ENCODE measurements at places on chromosomes 6 and 20.

- no peak for DNase-seq
Observed at GRCh38 chr6:163327165-163327880, 87.2 kb upstream of the QKI start.

GRCh38 chr20:38139156-38139912, 25.7 kb downstream of the TGM2 start:
- DNase-seq, result no peak

- DNase-seq, result no peak
Observed at GRCh38 chr6:135658481-135658880, 160.9 kb upstream of the AHI1 start.

- DNase-seq, result no peak
Observed at GRCh38 chr6:42339991-42340401, 111.7 kb downstream of the TRERF1 start.

DNA sequence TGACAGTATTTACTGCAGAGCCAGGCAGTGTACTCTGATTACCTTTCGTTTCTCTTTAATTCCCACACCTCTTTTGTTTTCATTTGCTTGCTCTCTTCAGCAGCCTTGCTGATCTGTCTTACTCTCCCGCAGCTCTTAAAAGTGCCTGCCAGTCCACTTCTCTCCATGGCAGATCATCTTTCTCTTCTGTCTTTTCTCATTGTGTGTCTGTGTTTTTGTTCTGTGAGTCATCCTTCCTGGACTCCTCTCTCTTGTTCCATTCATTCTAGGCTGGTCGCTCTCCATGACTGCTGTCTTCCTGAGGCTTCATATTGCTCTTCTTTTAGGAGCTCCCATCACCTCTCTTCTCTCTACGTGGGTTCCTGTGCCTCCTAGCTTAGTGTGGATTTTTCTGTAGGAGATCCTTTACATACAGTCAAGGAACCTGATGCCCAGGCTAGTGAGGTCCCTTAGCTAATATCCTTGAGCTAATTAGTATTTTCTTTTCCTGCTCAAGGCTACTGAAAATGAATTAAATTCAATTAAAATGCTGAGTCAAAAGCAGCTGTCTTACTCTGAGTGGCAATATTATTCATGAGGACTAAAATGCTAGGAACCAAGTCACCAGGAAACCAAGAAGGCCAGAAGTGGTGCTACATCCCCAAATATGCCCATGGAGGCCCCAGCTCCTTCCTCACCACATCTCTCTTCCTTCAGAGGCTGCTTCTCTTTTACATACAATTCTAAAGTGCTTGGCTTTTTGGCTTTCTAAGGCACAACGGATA, 86.1 kb downstream of the SLX4IP start:
- DNase-seq, result no peak

Measured in hematopoietic multipotent progenitor cell treated with erythropoietin and hydrocortisone succinate and interleukin-3 and kit ligand, for 8 days (in vitro differentiated cells).